Activated CD8-positive, alpha-beta memory T cell treated with anti-CD3 and anti-CD28 coated beads for 4 hours (primary cell): ENCODE measurements at places on chromosomes 4 and X.

- no peak for DNase-seq
Measured at GRCh38 chr4:54556587-54556986, 101.2 kb upstream of the KIT start.

- DNase-seq = no peak
Measured at GRCh38 chr4:148114436-148114835, 327.8 kb downstream of the NR3C2 start.

DNA sequence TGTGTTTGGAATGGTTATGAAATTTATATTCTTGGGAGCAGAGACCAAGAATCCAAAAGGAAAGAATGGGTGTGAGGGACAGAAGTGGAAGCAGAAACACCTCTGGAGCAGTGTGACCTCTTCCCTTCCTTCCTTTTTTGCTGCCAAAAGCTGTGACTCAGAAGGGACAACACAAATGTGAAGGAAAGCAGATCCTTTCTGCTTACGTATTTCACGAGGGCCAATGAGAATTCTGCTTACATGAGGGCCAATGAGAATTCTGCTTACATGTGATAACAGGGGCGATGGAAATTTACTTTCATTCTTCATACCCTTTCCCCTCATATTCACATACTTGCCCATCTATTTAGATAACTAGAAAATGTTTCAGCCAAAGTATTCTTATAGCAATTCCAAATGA lies 404.6 kb downstream of the PRDM5 start:
- DNase-seq = no peak

GRCh38 chrX:77276742-77277141 lies 170.4 kb upstream of the FGF16 start:
- no peak for DNase-seq

DNA sequence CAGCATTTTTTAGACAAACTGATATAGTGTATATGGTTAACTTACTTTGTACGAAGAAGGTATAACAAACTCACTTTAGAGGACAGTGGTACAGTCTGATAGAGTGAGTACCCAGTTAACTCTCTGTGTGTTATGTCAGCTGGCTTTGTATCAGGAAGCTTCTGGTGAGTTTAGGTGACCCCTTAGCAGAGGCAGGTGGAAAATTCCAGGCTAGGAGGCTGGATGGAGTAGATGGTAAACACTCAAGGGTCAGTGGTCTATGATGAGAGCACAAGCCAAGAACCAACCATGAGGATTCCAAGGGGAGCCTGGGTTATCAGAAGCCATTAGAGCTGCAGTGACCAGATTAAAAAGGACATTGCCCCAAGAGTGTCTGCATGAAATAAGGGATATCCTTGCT lies 227.3 kb upstream of the CENPE start:
- DNase-seq = no peak

DNA sequence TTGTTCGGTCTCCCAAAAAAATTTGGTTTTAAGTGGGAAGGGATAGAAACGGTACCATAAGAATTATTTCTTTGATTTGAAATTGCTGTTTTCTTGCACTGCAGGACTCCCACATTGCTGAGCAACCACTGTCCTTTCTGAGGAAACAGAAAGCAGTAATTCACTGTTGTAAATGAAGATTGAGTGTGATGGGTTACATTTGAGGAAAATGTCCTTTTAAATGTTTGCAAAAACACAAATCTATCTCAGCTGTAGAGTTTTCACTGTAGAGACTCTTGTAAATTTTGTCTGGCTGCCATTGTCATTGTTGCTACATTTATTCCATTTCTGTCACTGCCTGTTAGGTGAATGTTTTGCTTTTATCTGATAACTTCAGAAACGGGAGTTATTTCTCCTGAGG lies 105.2 kb downstream of the FRAS1 start:
- DNase-seq = no peak

DNA sequence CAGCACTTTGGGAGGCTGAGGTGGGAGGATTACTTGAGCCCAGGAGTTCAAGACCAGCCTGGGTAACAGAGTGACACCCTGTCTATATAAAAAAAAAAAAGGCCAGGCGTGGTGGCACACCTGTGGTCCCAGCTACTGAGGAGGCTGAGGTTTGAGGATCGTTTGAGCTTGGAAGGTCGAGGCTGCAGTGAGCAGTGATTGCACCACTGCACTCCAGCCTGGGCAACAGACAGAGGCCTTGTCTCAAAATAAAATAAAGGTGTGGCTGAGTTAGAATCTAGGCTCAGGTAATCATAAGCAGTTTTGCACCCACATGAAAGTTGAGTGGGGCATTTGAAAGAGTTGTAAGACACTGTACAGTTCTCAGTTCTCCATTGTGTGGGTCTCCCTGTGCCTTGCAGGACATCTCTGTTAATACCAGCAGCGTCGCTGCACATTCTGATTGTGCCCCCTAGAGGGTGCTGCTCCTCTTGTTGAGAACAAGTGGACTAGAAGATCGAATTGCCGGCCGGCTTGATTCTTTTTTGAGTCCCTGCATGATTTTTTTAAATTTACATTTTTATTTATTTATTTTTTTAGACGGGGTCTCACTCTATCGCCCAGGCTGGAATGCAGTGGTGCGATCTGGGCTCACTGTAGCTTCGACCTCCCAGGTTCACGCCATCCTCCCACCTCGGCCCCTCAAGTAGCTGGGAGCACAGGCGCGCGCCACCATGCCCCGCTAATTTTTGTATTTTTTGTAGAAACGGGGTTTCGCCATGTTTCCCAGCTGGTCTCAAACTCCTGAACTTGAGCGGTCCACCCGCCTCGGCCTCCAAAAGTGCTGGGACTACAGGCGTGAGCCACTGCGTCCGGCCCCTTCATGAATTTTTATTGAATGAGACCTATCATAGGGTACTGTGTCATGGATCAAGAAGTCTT lies 73.6 kb upstream of the RBMX start:
- DNase-seq = peak; percentile 28

- no peak for DNase-seq
Measured at GRCh38 chr4:163959932-163960331, 465.4 kb downstream of the TMA16 start.

GRCh38 chrX:4572691-4573090 lies 859.2 kb upstream of the PRKX start:
- no peak for DNase-seq

DNA sequence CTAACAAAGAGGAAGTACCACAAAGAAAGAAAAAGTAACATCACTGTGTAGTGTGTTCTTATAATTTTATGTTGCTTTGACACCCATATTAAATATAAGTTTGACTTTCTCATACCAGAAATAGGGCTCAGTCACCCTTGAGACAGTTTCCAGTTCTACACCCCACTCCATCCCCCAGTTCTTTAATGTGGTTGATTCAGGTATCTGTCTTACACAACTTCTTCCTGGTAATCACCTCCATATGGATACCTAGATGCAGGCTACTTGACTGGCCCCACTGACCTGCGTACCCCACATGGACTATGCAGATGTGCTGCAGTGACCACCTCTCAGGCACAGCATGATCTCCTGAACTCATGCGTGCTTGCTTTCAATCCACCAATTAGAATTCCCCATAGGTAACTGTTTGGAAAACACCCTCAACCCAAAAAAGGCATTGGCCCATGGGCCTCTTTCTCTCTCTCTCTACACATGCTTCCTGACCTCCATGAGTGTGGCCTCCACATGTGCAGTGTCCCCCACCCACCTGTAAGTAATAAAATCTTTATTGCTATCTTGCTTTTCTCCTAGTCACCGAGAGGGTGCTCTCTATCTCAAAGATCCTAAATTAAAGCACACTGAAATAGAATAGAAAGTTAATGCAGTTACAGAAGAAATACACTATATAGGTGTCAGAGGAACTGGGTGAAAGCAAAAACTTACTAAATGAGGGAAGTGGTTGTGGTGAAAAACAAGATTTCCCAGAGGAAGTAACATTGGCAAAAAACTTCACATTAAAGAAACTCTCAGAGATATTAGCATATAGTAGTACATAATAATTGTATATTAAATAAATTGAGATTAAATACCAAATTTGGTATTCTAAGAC lies 98.4 kb downstream of the ZAR1 start:
- DNase-seq = no peak
